CD4-positive, alpha-beta T cell treated with Interleukin-15 for 1 hour (primary cell): ENCODE measurements at places on chromosomes 13 and 19.

GRCh38 chr19:12668932-12669269 lies 2.3 kb downstream of the WDR83 start:
- DNase-seq, result peak; percentile 82

DNA sequence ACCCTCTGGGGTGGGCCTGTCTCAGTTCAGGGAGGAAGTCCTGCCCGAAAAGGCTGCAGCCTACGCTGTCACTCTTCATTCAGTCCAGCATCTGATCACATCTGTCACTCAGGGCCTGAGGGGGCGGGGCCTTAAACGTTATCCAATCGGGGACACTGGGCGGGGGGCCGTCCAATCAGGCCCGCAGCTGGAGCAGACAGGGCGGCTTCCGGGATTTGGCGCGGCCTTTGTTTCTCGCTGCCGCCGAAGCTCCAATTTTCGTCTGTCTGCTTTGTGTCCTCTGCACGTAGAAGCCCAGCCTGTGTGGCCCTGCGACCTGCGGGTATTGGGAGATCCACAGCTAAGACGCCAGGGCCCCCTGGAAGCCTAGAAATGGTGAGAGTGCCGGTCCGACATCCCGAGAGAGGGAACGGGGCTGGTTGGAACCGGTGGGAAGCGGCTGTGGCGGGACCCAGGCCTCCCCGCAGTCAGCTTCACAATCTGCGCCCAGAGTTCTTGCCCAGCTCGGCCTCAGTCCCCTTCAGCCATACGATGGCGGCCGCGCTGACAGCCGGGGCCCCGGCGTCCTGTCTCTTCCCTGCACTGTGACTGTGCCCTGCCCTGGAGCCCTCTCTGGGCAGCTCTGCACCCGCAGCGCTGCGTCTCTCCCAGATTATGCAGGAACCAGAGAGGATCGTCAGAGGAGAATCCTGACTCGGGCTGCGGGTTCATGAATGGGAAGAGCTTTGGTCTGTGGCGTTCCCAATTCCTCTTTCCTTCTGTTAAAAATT lies at the start of gene ZNF730:
Gene ZNF730 (plus strand): TSS at position 224 of the 770 bp plus-strand sequence. CDS start 149 bp downstream, at position 373.
- peak; percentile 71 for DNase-seq

DNA sequence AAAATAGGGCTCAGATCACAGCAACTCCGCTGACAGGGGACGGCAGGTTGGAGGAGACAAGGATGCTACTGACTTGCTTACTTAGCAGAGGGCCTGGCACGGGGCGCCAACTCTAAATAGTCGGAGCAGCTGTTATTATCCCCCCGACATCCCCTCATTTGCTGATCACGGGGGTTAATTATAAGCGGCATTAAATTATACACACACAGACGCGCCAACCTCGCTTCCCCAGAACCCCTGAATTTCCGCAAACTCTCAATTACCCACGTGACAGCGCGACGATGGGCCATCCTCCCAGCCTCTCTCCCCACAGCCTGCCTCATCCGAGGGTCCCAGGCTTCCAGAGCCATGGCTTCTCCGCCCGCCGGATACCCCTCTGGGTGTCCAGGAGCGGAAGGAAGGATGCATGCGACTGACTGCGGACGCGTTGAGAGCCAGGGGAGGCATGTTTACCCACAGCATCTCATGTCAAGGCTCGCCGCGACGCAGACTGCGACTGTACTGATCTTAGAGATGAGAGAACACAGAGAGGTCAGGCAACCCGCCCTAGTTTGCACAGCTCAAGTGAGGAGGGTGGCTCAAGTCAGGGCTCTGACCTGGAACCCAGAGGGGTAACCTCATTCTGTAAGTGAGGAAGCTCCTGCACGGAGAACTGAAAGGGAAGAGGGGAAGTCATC lies 5.7 kb downstream of the PTPRS start:
- no peak for DNase-seq

- no peak for DNase-seq
Observed at GRCh38 chr13:46359714-46360113, 27.3 kb downstream of the RUBCNL start.

DNA sequence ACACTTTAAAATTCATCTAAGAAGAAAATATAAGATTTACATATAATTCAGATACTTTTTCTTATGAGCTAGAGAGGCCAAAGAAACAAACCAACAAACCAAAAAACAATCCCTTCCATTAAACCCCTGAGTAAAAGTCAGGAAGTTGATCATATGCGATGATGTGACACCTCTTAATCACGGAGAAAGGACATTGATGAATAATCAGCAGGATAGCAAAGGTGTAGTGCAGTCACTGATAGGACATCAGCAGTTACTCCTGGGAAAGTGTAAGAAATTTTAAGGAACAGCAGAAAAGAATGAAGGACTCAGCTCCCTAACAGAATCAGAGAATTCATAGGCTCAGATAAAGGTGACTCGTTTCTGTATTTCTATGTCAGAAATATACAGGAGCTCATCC lies 202.4 kb upstream of the EDNRB start:
- no peak for DNase-seq

GRCh38 chr19:1252221-1252820 lies 3.9 kb downstream of the MIDN start:
- DNase-seq, result peak; percentile 89

GRCh38 chr13:98909016-98909415 lies 68.8 kb downstream of the DOCK9 start:
- no peak for DNase-seq

DNA sequence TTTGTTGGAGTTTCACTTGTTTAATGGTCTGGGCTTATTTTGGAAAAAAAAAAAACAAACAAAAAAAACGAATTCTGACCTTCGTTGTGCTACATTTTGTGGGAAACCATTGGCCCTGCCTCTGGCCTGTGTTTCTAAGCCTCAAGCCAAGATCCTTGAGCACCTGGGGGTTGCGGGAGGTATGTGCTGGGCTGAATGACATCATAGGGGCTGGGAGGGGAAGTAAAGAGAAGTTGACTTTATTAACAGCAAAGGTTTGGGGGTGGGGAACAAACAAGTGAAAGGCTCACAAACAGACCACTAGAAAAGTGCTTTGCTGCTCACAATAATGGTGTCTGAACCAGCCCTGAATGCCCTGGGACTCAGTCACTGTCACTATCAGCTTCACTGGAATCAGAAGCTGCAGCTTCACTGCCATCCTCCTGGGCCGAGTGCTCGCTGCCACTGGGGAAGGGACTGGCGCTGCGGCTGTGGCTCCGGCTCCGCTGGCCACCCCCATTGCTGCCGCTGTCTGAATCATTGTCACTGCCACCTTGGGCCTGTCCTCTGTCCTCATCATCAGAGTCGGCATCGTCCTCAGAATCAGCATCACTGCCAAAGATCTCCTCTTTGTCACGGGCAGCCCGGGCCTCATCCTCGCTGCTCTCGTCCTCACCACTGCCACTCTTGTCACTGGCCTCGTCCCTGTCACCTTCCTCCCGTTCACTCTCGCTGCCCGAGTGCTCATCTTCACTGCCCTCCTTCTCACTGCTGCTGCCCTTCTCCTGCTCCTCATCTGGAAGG lies 5.1 kb downstream of the PAF1 start:
- DNase-seq, result no peak

GRCh38 chr19:7965259-7965841 lies 21.9 kb upstream of the TIMM44 start:
- no peak for DNase-seq

DNA sequence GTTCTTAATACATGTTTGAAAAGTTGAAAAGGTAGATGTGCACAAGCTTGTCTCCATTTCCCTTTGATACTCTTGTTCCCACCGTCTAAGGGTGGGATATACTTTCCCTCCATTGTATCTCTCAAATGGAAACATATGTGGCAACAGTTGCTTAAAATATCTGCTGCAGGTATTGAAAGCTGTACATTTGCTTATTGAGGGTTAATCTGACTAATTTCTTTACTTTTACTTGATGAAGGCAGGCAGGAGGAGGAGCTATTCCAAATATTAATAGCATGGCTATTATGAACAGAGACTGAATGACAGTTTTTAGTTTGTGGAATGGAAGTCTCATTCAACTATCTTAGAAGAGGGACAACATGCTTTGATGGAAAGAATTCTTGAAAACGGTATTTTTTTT lies 103.8 kb downstream of the SLC10A2 start:
- no peak for DNase-seq

DNA sequence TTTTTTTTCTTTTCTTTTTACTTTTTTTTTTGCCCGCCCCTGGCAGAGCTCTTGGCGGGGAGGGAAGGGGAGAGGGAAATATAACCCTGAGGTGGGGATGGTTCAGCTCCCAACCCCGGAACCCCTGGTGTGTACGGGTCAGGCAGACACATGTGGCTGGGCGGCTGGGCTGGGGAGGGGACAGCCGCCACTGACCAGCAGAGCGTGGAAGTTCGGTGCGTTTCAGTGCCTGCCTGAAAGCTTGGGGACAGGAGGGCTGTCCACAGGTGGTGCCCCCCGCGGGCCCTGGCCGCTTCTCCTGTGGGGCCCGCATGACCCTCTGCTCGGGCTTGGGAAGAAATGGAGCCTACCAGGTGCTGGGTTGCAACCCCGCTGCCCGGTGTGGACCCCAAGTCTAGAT lies 5.2 kb upstream of the MYDGF start:
- DNase-seq, result no peak
